ENCODE measurements at places on chromosomes 12 and 14. TPM values are rescaled to one million over a fixed set of nuclear protein-coding genes. Genes with fewer than 3 reads are reported as not detected.

PRKD1 gene
- 2.6 TPM for total RNA-seq

BEST3 gene
- total RNA-seq = 2.7 TPM

PPFIA2 gene
- total RNA-seq = 0.55 TPM

CABP1 gene
- not detected for total RNA-seq

RNASE3 gene
- total RNA-seq = not detected

SYT1 gene
- 7.0 TPM for total RNA-seq

FLRT2 gene
- total RNA-seq = 2.2 TPM

WNT1 gene
- not detected for total RNA-seq

FOXM1 gene
- 97.8 TPM for total RNA-seq

KLHL33 gene
- total RNA-seq = not detected

PIANP gene
- total RNA-seq = 0.81 TPM

PPM1H gene
- 8.0 TPM for total RNA-seq

BEGAIN gene
- total RNA-seq = 11.8 TPM

C1S gene
- 45.5 TPM for total RNA-seq

NGB gene
- total RNA-seq = not detected

KLRK1 gene
- total RNA-seq = 0.09 TPM

RFX4 gene
- not detected for total RNA-seq

DBX2 gene
- not detected for total RNA-seq
